ENCODE measurements at places on chromosomes 16 and 17. TPM values are rescaled to one million over a fixed set of nuclear protein-coding genes. Genes with fewer than 3 reads are reported as not detected.
A peak's percentile ranks its signal among the peaks of the same experiment; 100 is the strongest.

GRCh38 chr16:67447508-67448076 lies 16.7 kb downstream of the HSD11B2 start:
- peak; percentile 44 for DNase-seq
- no peak overlapping the region for H3K4me3 ChIP-seq
- no peaks in the 10 kb centered on the region for H3K27me3 ChIP-seq
- no peaks in the 10 kb centered on the region for H3K36me3 ChIP-seq

DNA sequence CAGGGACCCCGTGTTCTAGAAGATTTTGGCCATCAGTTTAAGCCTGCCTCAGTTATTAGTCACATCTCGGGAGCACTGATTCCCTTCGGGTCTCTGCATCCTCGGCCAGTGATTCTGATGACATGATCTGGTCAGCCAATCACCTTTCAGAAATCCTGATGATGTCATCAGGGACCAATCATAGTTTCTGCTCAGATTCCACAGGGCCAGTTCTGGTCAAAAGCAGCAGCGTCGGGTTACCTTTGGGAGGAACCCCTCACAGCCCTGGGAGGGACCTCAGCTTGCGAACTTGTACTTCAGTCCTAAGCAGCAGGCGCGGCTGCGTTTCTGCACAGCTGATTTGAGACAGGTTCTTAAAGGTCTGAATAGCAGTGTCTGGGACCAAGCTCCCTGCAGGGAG lies 13.9 kb downstream of the KDM8 start:
- no peaks in the 10 kb centered on the region for H3K4me1 ChIP-seq
- no peak overlapping the region for H3K27ac ChIP-seq
- no peak overlapping the region for H3K4me3 ChIP-seq

- H3K4me1 ChIP-seq, result no peaks in the 10 kb centered on the region
- no peaks in the 10 kb centered on the region for H3K36me3 ChIP-seq
- no peak for DNase-seq
- no peak overlapping the region for H3K4me3 ChIP-seq
- H3K27me3 ChIP-seq, result no peaks in the 10 kb centered on the region
Observed at GRCh38 chr17:17346428-17347233, 43.5 kb downstream of the NT5M start.

- DNase-seq, result no peak
- peaks cover 24% of the 10 kb centered on the region for H3K27me3 ChIP-seq
- peak overlapping the region; percentile 44 for H3K27ac ChIP-seq
- H3K36me3 ChIP-seq, result no peaks in the 10 kb centered on the region
- H3K4me1 ChIP-seq, result peaks cover 15% of the 10 kb centered on the region
Observed at GRCh38 chr17:39740357-39741111, 2.8 kb downstream of the GRB7 start.

DNA sequence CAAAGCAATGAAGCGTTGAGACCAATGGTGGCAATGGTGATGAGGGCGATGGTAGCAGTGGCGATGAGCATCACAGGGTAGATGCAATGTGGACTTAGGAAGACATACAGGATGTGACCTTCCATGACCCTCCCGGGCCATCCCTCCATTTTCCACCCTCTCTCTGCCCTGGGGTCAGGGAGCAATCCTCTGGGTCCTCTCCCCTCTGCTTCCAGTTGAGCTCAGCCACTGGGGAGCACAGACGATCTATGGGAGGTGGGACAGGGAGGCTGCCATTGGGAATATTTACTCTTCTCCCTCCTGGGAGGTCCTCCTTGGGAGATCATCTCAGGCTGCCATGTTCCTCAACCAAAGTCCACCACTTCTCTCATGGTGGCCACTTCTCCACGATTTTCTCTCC lies 260.7 kb upstream of the FOXF1 start:
- H3K27ac ChIP-seq, result no peak overlapping the region
- no peaks in the 10 kb centered on the region for H3K4me1 ChIP-seq
- no peaks in the 10 kb centered on the region for H3K36me3 ChIP-seq
- no peak for DNase-seq
- no peaks in the 10 kb centered on the region for H3K27me3 ChIP-seq

GRCh38 chr17:5762191-5762590 lies 177.9 kb upstream of the NLRP1 start:
- no peak for DNase-seq
- H3K27ac ChIP-seq, result no peak overlapping the region
- H3K27me3 ChIP-seq, result no peaks in the 10 kb centered on the region

GRCh38 chr16:10558746-10559641 lies 21.4 kb downstream of the EMP2 start:
- no peaks in the 10 kb centered on the region for H3K27me3 ChIP-seq
- no peaks in the 10 kb centered on the region for H3K36me3 ChIP-seq

- H3K27me3 ChIP-seq, result no peaks in the 10 kb centered on the region
- H3K27ac ChIP-seq, result peak overlapping the region; percentile 93
Observed at GRCh38 chr17:29760279-29761039, 137.7 kb upstream of the CORO6 start.

DNA sequence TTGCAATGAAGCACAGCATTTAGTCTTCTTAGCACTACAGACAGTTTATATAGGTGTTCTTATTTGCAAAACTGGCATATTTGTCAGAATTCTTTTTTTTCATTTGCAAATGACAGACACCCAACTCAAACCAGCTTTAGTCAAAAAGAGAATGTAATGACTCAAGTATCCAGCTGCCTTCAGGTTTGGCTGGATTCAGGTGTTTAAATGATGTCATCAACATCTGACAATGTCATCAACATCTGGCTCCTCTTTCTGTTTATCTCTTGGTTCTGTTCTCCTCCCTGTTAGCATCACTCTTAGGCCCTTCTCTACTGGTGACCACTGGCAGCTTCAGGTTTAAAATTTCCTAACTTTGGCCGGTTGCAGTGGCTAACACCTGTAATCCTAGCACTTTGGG lies 18.9 kb downstream of the TMC5 start:
- no peaks in the 10 kb centered on the region for H3K27me3 ChIP-seq
- no peak overlapping the region for H3K4me3 ChIP-seq
- no peak for DNase-seq
- H3K27ac ChIP-seq, result peak overlapping the region; percentile 37
- H3K4me1 ChIP-seq, result peaks cover 17% of the 10 kb centered on the region
- H3K36me3 ChIP-seq, result peaks cover 3% of the 10 kb centered on the region

DNA sequence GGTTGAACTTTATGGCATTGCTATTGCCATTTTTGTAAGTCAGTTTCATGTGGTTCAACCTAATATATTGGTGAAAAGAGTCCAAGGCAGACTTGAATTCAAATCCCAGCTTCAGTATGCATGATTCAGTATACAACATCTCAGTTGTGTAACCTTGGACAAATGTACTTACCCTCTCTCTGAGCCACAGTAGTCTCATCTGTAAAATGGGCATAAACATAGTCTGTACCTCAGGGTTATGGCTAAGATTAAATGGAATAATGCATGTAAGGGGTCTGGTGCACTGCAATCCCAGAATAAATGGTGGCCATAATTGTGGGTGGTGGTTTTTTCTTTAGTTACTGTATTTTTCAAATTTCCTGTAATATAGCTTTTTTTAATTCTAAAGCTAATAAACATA lies 4.7 kb upstream of the ADAP2 start:
- no peak overlapping the region for H3K27ac ChIP-seq
- no peaks in the 10 kb centered on the region for H3K36me3 ChIP-seq
- no peak overlapping the region for H3K4me3 ChIP-seq
- peaks cover 5% of the 10 kb centered on the region for H3K4me1 ChIP-seq

- H3K36me3 ChIP-seq, result peaks cover 39% of the 10 kb centered on the region
- no peak overlapping the region for H3K27ac ChIP-seq
- peaks cover 3% of the 10 kb centered on the region for H3K4me1 ChIP-seq
- no peaks in the 10 kb centered on the region for H3K27me3 ChIP-seq
- no peak overlapping the region for H3K4me3 ChIP-seq
- DNase-seq, result no peak
Observed at GRCh38 chr16:88022076-88023042, 71.1 kb downstream of the BANP start.

DNA sequence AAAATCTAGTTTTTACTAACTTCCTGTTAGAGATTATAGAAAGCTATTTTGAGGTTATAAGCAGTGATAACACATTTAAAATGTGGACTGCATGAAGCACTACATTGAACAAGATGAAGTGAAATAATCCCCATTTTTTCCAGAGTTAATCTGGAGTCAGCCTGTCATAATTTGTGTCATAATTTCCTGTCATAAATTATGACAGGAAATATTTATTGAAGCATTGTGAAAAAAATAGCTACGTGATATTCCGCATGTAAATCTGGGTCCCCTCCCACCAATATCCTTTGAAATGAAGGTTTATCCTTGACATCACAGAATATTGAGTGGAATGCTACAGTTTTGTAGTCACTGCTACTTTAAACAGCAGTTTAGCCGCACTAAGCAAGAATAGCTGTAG lies 40.1 kb downstream of the OMG start:
- peaks cover 40% of the 10 kb centered on the region for H3K36me3 ChIP-seq
- H3K27ac ChIP-seq, result no peak overlapping the region
- no peaks in the 10 kb centered on the region for H3K27me3 ChIP-seq
- DNase-seq, result no peak

DNA sequence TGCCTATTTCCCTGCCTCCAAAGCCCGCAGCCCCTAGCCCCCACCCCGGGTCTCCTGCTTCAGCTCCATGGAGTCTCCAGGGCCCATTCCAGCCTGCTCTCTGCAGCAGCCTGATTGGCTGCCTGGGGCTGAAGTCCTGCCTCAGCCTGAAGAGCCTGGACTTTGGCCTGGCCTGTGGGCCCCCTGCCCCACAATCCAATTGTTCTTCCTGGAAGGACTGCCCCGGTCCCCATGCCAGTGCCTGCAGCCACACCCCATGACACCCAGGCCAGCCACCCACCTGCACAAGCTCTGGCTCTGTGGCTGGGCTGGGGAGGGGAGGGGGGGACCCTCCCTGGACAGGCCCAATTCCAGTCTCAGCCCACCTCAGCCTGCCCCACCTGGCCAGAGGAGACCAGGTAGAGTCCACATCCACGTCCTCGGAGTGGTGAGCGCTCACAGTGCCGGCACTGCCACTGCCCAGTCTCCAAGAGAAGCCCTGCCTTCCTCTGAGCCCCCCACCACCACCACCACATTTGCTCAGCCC lies 12.3 kb downstream of the ENPP7 start:
- H3K27ac ChIP-seq, result no peak overlapping the region
- DNase-seq, result no peak
- H3K36me3 ChIP-seq, result no peaks in the 10 kb centered on the region
- peaks cover 15% of the 10 kb centered on the region for H3K4me1 ChIP-seq

DNA sequence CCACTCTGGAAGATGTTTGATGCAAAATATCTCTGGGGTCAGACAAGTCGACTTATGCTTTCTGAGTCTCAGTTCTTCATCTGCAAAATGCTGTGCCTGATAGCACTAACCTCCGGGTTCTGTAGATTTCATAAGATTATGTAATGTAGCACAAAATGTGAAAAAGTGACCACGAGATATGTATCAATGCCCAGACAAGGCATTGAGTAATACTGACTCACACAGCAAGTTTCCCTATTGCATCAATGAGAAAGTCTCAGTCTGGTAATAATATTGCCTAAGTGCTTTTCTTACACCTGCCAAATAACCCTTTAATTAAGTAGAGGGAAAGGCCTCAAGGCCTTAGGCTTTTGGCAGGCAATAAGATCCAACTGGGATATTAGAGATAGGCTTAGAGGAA lies 41.4 kb upstream of the MMP2 start:
- H3K4me1 ChIP-seq, result no peaks in the 10 kb centered on the region
- H3K4me3 ChIP-seq, result no peak overlapping the region
- DNase-seq, result no peak

- no peaks in the 10 kb centered on the region for H3K27me3 ChIP-seq
- no peaks in the 10 kb centered on the region for H3K36me3 ChIP-seq
- H3K4me3 ChIP-seq, result no peak overlapping the region
- no peaks in the 10 kb centered on the region for H3K4me1 ChIP-seq
- no peak overlapping the region for H3K27ac ChIP-seq
- no peak for DNase-seq
Observed at GRCh38 chr17:70313086-70313852, 143.9 kb downstream of the KCNJ2 start.

- no peaks in the 10 kb centered on the region for H3K27me3 ChIP-seq
- H3K27ac ChIP-seq, result peak overlapping the region; percentile 69
- no peak for DNase-seq
- no peaks in the 10 kb centered on the region for H3K36me3 ChIP-seq
Observed at GRCh38 chr17:68567035-68567434, 34.1 kb downstream of the FAM20A start.

- H3K36me3 ChIP-seq, result no peaks in the 10 kb centered on the region
- peak; percentile 45 for DNase-seq
- H3K27ac ChIP-seq, result no peak overlapping the region
- no peak overlapping the region for H3K4me3 ChIP-seq
- no peaks in the 10 kb centered on the region for H3K27me3 ChIP-seq
- H3K4me1 ChIP-seq, result peaks cover 54% of the 10 kb centered on the region
Observed at GRCh38 chr16:25006504-25007056, 8.6 kb downstream of the ARHGAP17 start.

- H3K4me3 ChIP-seq, result no peak overlapping the region
- H3K36me3 ChIP-seq, result no peaks in the 10 kb centered on the region
- no peaks in the 10 kb centered on the region for H3K27me3 ChIP-seq
Observed at GRCh38 chr16:17372386-17372785, 98.4 kb downstream of the XYLT1 start.

DNA sequence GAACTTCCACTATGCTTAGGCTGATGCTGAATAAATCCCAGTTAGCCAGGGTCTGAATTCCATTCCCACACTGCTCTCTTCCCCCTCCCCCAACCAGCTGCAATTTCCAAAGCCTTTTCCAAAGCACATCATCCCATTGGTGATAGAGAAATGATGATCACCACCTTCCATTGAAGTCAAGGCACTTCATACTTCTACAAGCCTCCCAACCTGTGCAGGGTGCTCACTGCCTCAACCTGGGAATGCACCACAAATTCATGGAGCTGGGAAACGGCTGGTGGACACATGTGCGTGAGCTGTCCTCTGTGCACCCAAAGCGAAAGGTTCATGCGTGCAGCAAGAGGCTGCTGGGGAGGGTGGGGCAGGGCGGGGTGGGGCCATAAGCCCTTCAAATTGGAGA lies 302.7 kb upstream of the IRX3 start:
- no peaks in the 10 kb centered on the region for H3K27me3 ChIP-seq
- H3K27ac ChIP-seq, result no peak overlapping the region
- no peak for DNase-seq
- H3K4me3 ChIP-seq, result no peak overlapping the region
- no peaks in the 10 kb centered on the region for H3K4me1 ChIP-seq

- no peak overlapping the region for H3K4me3 ChIP-seq
- no peaks in the 10 kb centered on the region for H3K27me3 ChIP-seq
- no peak for DNase-seq
- H3K4me1 ChIP-seq, result no peaks in the 10 kb centered on the region
- H3K27ac ChIP-seq, result no peak overlapping the region
Observed at GRCh38 chr16:27461483-27462171, 59.7 kb downstream of the IL21R start.

DNA sequence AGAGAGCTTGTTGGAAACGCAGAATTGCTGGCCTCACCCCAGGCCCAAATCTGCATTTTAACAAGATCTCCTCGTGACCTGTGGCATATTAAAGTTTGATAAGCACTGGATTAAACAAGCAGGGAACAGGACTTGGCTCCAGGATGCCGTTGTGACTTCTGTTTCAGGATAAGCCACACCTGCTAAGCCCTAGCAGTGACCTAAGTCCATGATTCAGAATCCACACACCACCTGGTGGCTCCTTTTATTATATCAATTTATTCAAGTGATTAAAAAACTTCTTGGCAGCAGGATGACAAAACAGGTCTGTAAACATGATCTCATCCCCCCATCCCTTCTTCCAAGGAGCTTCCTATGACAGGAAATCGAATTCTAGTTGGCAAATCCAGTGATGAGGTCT lies 9.1 kb downstream of the NAGPA start:
- no peaks in the 10 kb centered on the region for H3K4me1 ChIP-seq
- H3K27me3 ChIP-seq, result no peaks in the 10 kb centered on the region
- H3K36me3 ChIP-seq, result peaks cover 13% of the 10 kb centered on the region

The SECTM1 gene
- total RNA-seq, result 34.1 TPM

The ZNF19 gene
- 18.0 TPM for total RNA-seq

The USP43 gene
- 5.9 TPM for total RNA-seq

The SOX15 gene
- not detected for total RNA-seq

The TBX4 gene
- 29.4 TPM for total RNA-seq

The KRT27 gene
- 0.69 TPM for total RNA-seq

The AOC3 gene
- 76.9 TPM for total RNA-seq

All from upper lobe of left lung (tissue), 6 donors.